DMS 273 treated with DMSO at 0.1 percent for 48 hours (cell line): ENCODE measurements at places on chromosomes 1 and 21.

DNA sequence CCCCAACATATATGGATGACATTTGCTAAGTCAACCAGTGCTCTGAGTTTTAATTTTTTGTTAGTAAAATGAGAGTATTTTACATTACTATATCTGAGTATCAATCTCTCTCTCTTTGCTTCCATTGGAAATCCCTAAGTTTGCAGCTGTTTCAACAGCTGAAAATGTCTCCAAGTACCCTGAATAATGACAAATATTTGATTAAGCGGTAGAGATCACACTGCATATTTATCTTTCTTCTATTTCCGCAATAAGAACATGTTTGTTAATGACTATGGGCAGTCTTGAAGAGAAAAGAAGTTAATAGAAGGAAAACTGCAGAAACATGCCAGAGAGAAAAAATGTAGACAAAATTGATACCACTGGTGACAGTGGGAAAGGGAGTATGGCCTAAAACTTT lies 1117.5 kb downstream of the NCAM2 start:
- no peak for DNase-seq

GRCh38 chr1:66767626-66768025 lies 15.4 kb downstream of the DYNLT5 start:
- no peak for DNase-seq

GRCh38 chr1:157523774-157524493 lies 28.4 kb downstream of the FCRL5 start:
- DNase-seq = no peak

DNA sequence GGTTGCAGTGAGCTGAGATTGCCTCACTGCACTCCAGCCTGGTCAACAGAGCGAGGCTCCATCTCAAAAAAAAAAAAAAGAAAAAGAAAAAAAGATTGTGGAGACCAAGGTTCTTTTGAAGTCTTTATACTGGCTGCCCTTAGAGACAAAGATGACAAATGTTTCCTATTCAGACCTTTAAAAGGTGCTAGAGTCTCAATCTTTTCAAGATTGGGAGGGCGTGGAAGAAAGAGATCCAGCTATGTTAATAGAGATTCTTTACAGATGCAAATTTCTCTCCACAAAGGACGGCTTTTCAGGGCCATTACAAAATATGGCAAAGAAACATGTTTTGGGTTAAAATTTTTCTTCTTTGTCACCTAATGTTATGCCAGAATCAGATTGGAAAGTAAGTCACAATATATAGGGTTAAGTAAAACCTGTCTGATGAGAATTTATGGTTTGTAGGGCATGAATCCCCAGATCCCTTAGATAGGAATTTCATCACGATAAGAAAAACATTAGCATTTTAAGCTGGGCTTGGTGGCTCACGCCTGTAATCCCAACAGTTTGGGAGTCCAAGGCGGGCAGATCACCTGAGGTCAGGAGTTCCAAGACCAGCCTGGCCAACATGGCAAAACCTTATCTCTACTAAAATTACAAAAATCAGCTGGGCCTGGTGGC lies 13.0 kb upstream of the MORC3 start:
- DNase-seq = no peak

DNA sequence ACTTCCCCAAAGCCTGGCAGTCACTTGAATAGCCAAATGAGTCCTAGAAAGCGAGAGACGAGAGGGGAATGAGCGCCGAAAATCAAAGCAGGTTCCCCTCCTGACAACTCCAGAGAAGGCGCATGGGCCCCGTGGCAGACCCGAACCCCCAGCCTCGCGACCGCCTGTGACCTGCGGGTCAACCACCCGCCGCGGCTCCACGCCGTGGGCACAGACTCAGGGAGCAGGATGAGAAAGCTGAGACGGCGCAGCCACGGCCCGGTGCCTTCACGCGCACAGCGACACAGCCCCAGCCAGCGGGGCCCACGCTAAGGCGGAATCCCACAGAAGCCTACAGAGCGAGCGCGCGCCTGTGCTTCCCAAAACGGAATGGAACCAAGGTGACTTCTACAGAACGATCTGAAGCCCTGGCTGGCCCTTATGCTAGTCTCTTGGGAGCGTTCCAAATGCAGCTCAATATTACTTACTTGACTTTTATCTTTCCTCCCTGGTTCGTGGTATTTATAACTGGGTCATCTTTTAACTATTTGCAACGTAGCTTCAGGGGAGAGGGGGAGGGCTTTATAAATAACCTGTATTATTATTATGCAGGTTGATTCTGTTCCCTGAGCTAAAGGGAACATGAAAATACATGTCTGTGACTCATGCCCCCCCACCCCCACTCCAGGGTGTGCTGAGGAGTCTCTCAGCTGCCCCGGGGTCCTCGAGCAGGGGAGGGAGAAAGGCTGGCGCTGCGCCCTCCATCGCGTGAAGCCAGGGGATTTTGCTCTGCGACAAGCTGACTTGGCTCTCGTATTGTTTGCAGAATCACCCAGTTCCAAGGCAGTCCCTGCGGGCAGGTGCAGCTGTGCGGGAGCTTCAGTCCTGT lies 1.7 kb downstream of the TSPEAR start:
- DNase-seq = no peak

- DNase-seq = no peak
Measured at GRCh38 chr1:111904478-111905218, 84.8 kb downstream of the KCND3 start.

GRCh38 chr1:47647327-47647845 lies 209.5 kb downstream of the FOXD2 start:
- no peak for DNase-seq

- DNase-seq = no peak
Measured at GRCh38 chr1:216758161-216758560, 34.9 kb upstream of the ESRRG start.

DNA sequence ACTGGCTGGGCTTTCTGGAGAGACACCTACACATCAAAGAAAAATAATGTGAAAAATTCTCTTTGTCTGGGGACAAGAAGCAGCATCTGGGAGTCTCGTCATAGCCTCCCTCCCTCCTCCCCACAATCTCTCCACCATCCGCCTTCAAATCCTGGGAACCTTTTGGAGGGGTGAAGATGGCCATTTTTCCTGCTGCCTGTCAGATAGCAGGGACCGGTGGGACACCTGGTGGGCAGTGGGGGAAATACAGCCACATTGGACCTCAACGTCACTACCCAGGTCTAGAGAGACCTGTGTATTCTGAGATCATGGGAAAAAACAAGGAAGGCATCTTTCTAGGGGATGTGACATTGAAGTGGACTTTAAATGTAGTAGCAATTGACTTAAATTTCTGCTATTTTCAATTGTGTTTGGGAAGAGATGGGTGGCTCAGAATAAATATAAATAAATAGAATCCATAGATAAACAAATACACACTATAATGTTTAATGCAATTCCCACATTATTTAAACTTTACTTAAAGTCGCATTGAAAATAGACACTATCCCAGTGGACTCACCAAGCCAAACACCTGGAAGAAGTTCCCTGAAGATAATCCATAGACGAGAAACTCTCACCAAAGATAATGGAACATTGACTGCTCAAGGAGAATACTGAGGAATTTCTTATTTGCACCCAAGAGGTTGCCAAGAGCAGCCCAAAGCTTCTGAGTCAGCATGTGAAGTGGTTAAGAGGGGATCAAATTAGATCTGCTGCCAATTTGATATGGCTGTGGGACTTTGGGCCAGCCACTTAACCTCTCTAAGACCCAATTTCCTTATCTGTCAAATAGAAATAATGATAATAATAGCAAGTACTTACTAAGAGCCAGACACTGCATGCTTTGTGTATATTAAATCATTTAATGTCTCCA lies 147.6 kb upstream of the CAMK1G start:
- DNase-seq = peak; percentile 44

DNA sequence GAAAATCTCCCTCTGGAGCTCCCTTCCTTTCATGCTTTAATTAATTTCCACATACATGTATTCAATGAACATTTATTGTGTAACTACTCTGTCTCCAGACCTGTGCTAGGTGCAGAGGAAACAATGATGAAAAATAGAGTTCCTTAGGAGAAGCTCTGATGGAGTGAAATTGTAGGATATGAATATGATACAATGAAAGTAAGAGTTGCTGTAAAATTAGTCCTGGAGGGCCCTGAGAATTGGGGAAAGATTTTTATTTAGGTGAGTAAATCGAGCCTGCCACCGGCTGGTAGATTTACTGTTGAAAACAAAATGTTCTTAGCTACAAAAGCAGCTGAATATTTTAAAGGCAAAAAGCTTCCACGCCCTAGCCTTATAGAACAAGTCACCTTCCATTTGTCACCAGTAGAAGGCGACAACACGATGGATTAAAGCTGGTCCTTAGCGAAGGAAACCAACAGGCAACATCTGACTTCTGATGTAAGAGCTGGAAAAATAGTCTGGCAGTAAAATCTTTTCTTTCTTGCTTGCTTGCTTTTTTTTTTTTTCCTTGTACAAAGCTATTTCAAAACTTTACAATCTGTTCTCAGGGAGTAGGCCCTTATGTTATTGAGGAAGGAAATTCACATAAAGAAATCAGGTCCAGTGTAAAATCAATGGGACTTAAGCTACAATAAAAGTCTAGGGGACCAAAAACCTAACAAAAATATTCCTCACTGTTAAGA lies 82.0 kb upstream of the ROR1 start:
- peak; percentile 34 for DNase-seq

DNA sequence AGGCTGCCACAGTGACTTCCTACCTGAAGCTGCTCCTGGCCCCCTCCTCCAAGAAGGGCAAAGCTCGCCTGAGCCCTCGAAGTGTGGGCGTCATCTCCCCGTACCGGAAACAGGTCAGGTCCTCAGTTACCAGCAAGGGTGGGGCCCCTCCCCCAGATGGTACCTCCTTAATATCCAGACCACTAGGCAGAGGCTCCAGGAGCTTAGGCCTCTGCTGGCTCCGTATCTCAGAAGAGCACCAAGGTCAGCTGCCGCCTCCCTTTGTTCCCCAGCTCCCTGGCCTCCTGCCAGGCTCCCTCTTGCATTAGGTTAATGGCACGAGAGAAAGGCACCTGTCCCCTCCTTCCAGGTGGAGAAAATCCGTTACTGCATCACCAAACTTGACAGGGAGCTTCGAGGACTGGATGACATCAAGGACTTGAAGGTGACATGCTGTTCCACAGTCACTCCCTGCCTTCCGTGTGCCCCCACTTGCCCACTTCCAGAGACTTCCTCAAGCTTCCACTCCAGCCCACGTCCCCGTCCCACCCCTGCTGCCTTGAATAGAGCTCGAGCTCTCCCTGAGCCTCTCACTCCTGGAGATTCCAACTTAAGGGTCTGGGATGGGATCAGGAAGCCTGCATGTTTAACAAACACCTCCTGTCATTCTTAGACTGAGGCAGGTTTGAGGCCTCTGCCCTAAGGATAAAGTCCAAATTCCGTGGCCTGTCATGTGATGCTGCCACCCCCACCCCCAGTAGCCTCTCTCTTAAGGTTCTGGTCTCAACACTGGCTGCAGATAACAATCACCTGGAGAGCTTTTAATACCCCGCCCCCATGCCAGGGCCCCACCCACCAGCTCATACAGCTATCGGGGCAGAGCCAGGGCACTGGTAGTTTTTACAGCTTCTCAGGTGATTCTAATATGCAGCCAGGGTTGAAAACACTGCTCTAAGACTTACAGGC lies 8.3 kb downstream of the RHOC start:
- DNase-seq = no peak

DNA sequence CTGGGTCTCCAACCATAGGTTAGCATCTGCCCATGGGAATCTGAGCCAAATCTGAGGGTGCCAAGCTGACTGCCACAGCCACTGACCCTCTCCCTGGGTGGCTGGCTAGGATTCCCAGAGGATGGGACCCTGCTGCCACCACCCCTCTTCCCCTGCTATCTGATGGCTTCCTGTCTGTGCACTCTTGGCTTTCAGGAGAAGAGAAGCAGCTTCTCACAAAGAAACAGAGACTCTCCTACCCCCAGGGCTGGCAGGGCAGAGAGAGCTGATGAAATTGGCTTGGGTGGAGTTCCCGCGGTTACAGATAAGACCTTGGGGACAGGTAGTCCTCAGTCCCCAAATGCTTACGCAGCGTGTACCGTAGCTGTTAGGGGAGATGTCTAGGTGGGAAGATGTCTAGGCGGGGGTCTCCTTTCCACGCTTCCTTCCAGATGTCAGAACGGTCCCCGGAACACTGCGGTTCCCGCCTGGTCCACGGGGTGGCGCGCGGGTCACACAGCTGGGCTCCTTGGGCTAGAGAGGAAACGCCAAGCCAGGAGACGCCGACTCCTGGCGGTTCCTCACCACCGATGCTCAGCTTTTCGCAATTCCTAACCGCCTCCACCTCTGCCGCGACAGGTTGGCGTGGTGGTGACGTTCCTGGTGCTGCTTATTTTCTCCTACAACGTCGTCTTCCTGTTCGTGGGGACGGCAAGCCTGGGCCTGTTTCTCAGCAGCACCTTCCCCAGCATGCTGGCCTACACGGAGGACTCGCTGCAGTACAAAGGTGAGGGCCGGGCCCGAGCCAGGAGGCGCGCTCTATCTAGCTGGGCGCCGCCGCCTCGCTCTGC lies 40.1 kb downstream of the ELK4 start:
- peak; percentile 57 for DNase-seq

DNA sequence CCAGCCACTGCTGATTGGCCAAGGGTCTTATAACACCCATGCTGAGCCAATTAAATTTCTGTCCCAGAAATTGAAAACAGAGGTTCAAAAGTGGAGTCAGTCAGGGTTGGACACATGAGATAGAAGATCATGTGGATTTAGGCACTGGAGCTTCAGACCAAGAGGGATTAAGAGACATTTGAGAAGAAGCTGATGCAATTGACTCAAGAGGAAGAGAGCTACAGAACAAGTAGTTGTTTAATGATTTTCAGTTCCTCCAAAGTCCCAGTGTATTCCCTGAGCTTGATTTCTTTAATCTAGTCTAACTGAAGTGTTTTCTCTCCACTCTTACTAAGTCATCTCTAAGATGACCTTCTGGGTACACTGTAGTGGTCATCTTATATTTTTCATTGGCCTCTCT lies 227.1 kb downstream of the DUSP10 start:
- no peak for DNase-seq

DNA sequence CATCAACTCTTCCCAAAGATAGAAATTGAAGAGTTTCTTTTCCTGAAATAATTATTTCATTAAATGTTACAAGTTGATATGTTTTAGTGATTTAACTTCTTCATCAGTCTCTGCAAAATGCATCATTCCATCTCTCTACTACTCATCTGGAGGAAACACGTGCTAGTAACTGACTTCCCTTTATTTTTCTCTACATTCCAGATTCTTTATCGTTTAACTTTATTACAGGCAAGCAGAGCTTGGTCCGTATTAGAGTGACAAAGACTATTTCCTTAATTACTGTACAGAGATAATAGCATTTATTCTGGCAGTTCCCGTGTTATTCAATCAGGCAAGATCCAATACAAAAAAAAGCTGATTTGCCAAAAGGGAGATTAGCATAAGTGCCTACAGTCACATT lies 88.6 kb downstream of the TM2D1 start:
- DNase-seq = no peak

- DNase-seq = no peak
Measured at GRCh38 chr1:2921970-2922686, 99.1 kb upstream of the ACTRT2 start.

GRCh38 chr1:147717706-147718097 lies 42.7 kb downstream of the GJA5 start:
- no peak for DNase-seq

- no peak for DNase-seq
Measured at GRCh38 chr1:7539769-7540175, 231.3 kb upstream of the VAMP3 start.
